ENCODE measurements at places on chromosomes 5 and 9.
A peak's percentile ranks its signal among the peaks of the same experiment; 100 is the strongest.

GRCh38 chr5:124729720-124730359 is 16.6 kb downstream of the ZNF608 start:
- DNase-seq = no peak

GRCh38 chr9:33860200-33860871 is 43.4 kb downstream of the UBE2R2 start:
- no peak for DNase-seq

DNA sequence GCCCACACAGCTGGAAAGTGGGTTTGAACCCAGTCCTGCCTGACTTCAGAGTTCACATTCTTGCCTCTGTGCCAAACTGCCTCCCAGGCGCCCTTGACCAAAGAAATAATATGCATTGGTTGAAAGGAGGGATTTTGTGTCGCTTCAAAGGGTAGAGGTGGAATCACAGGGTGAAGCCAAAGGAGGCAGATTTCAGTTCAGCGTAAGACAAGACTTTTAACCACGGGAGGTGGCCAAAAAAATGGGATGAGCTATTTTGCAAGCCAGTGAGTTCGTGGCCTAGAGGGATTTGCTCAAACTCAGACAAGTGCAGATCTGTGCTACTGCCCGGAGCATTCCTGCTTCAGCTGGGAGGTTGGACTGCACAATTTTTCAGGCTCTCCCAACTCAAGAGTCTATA is 57.6 kb upstream of the RANBP3L start:
- DNase-seq = no peak

DNA sequence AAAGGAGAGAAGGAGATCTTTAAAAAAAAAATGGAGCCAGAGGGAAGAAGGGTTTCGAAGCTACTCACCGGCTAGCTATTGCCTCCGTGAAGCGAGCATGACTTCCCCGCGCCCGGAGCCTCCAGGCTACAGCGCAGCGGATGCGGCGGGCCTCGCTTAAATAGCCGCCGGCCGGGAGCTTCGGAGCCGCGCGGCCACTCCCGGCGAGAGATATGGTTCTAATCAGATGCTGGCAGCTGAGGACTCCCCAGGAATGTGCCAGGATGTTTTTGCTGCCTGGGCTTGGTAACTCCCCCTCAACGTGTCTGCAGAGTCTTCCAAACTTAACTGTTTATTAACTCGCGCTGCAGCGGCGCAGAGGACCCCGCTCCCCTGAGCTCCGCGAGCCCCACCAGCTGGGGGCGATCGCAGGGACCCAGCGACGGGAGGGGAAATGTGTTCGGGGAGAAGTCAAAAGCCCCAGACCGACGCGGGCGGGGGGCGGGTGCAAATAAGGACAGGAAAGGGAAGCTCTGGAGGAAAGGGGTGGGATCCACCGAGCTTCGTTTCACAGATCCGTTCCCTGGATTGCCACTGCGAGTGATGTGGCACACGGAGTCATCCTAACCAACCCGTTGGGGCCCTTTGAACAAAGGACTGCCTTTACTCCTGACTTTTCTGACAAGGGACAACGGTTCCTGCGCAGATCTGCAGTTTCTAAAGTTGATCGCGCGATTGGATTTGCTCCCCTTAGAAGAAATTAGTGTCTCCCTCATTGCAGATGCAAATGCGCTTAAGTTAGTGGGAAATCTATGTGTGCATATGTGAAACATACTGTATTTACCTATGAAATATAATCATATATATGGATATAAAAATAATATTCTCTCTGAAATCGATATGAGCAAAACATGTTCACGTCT is at the start of gene DAB2:
Gene DAB2 (minus strand): TSS at position 245 of the 902 bp plus-strand sequence. CDS start 30,660 bp downstream, outside the sequence.
- DNase-seq = peak; percentile 91

DNA sequence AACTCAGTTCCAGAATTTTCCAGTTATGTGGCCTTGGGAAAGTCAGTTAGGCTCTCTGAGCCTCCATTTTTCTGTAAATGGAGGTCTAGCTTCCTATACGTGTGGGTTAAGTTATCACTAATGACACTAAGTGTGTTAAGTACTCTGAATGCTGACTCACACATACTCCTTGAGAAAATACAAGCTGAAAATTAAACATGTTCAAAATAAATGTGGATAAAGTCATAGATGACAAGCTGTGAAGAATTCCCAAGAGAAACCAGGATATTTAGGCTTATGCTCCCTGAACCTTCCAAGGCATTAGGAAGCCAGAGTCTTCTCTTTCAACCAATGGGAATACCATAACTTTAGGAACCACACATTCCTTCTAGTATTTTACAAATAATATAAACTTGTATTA is 58.1 kb downstream of the ABCA1 start:
- no peak for DNase-seq

GRCh38 chr5:117414926-117415325 is 840.3 kb upstream of the SEMA6A start:
- DNase-seq = no peak

GRCh38 chr5:173435447-173435846 is 107.2 kb upstream of the STC2 start:
- no peak for DNase-seq

DNA sequence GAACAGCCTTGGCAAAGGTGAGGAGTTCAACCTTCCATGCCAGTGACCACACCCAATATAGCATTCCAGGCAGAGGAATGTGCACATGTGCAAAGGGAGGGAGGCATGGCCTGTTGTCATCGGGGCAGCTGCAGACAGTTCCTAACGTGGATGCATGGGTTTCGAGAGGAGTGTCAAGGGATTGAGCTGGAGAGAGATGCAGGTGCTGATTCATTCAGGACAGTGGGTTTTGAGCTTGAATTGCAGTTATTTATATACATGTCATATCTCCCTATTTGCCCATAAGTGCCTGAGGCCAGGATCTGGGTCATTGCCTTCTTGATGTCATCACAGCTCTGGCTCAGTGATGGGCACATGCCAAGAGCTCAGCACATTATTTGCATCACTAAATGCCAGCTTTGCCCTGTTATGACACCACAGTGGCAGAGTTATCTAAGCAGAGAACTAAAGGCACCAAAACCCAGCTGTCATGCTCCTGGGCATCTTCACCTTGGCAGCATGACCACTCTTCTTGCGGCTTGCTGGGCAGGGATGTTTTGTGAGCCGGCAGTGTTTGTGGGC is 278.0 kb downstream of the NTRK2 start:
- no peak for DNase-seq

- no peak for DNase-seq
These were observed 205.5 kb downstream of the NPR3 start for GRCh38 chr5:32916648-32917047.

- no peak for DNase-seq
These were observed 29.6 kb upstream of the CNOT6 start for GRCh38 chr5:180464603-180464970.

DNA sequence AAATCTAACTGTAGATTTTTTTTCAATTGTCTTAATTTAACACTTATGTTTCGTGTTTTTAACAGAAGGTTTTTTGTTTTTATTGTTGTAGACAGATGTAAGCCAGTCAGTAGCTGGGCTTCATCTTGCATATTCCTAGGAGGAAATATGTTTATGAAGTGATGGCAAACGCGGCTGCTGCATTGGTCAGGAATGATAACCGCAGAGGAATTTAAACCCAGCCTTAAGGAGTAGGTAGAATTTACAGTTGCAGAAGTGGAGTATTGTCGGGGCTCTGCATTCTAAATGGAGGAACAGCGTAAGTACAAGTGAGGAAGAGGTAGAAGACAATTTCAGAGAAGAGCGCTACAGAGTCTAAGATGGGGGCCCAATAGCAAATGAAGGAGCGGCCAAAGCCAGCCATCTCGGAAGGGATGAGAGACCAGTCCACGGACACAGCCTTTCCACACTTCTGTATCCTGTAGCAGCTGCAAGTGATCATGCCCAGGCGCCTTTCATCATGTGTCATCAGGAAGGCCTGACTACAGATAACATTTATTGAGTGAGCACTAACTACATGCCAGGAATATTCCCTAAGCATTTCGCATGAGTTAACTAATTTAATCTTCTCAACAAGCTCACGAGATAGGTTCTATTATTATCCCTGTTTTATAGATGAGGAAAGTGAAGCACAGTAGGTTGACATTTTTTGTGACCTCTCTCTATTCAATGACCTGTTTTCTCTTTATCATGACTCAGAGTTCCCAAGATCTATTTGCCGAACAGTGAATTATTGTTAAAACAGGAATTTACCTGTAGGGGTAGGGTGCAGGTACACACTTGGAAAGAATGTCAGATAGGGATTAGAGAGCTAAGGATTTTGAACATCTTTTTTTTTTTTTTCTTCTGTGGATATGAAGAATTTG is 38.1 kb downstream of the CMYA5 start:
- DNase-seq = no peak

- DNase-seq = no peak
These were observed 41.2 kb downstream of the RIC1 start for GRCh38 chr9:5670079-5670478.

DNA sequence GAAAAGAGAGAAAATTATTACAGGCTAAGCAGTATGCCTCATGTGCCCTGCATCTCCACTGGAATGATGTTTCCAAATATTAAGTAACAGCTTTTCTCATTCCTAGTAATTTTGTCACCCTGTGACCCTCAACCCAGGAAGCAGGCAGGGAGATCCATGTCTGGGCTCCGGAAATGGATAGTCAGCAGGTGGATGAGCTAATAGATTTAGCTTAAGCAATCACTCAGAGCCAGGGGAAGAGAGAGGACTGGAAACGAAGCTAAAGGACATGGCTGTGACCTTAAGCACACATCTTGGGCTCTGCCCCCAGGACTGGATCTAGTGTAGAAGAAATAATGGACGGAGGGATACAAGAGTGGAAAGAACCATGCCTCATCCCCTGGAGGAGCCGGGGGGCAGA is 89.5 kb downstream of the ARSB start:
- no peak for DNase-seq

DNA sequence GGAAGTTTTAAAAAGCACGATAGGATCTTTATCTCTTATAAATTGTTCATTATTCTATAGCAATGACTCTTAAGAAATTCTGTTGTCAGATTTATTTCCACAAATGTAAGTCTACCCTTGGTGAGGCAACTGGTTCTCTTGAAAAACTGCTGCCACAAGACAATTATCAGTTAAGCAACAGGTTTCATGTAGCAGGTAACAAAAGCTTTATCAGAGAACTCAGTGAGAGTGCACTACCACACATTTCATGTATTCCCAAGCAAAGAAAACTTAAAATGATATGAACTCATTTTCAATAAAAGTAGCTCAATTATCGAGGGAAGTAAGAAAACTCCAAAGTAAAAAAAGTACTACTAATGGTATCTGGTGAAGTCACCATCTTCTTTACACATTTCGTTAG is 9.4 kb downstream of the NR6A1 start:
- DNase-seq = no peak

DNA sequence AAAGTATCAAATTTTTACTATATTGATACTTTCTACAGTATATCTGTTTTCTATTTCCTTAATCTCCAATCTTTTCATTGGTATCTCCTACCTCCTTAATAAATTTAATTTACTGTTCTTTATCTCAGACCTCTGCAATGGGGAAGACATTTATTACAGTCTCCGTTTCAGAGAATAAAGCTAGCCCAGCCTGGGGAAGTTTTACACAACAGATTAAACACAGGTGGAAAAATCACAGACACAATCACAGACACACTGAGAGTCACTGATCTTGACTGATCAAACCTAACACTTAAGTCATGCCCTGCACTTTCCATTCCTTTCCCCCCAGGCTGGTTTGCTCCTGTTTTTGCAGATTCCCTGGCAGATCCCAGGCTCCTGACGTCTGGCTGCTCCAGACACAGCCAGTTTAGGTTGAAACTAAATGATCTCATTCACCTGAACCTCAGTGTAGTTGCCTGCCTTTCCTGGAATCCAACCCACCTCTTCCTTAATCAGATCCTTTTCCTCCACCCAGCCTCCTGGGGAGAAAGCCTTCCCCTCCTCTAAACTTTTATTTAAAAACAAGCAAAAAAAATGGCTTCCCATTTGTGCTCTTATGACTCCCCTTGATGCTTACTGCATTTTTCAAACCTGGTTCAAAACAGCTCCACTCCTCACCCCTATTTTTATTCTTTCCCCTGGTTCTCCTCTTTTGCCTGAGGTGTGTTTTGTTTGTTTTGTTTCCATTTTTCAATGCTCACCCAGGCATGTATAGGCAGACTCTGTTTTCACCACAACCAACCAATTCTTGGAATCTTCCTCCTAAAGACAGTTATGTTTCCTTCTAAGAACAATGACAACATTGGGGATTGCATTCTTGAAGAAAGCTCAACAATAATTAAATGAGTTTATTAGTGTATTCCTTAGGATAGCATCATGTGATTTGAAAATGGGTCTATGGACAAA is 29.5 kb upstream of the OSMR start:
- DNase-seq = no peak

GRCh38 chr5:158368686-158369085 is 509.7 kb upstream of the CLINT1 start:
- no peak for DNase-seq

DNA sequence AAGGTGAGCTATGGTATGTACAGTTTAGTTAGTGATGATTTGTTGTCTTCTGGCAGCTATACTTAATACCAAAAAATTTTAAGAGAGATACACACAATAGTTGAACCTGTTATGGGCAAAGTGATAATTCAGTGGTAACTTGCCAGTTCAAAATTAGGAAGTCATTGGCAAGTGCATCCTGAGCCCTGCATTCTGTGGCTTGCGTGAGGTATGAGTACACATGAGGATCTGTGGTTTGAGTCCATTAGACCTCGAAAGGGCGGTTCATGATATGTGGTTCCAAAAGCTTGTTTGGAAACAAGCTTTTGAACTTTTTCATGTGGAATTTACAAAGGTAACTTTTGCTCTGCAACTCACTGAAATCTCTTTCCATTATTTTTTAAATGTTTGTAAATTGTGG is 47.0 kb downstream of the GPR21 start:
- DNase-seq = no peak

- no peak for DNase-seq
These were observed 816.0 kb upstream of the CDH9 start for GRCh38 chr5:27854243-27854852.

DNA sequence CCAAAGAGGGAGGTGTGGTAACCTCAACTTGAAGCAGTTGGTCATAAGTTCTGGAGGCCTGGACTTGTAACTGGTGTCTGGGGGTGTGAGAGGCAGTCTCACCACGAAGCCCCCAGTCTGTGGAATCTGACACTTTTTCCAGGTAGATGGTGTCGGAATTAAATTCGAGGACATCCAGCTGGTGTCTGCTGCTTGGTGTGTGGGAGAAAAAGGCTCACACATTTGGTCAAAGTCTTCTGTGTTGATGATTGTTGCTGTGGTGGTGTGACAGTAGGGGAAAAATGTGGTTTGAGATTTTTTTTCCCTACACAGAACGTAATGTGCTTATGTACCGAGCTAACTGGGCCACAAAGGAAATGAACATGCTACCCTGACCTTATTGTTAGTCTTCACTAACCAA is 251.9 kb downstream of the MAT2B start:
- DNase-seq = no peak

- DNase-seq = no peak
These were observed 70.7 kb downstream of the PAX5 start for GRCh38 chr9:36963346-36963745.

DNA sequence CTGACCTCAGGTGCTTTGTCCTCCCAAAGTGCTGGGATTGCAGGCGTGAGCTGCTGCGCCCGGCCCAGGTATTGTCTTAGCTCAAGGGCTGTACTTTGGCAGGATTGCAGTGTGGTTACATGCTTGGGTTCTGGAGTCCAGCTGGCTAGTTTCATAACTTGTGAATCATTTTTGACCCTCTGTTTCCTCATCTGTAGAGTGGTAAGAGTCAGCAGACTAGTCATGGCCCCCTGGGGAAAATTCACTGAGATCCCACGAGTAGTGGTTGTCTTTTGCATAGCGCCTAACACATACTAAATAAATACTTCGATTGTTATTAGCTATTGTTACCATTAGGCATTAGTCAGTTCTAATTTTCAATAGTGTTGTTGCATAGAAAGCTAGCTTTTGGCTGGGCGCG is 14.3 kb downstream of the PTPA start:
- DNase-seq = no peak
